Activated T-helper 9 cell treated with anti-CD3 and anti-CD28 coated beads, Interleukin-2, amount 50 U/mL, for 16 hours (primary cell): ENCODE measurements at places on chromosomes 7 and 10.
A peak's percentile ranks its signal among the peaks of the same experiment; 100 is the strongest.

DNA sequence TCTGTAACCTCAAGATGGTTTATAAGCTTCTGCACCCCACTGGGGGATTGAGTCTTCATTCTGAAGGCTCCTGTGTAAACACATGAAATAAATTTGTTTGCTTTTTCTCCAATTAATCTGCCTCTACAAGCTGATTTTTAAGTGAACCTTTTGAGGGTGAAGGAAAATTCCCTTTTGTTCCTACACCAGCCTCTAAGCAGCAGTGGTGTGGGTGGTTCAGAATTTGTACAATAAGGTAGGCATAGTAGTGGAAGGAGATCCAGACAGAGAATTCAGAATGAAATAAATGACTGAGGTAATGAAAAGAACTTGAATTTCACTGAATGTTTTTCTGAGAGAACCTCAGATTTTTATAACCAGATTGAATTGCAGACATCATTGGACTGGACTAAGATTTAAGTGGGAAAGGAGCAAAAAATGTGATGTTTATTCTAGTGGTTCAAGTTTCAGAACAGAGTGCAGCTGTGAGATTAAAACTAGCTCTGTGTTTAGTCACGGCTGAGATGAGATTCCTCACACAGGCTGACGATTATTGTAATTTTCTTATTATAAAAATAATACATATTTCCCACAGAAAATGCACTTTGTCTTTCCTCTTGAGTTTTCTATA is 1162.2 kb downstream of the TYW1 start:
- no peak for DNase-seq

DNA sequence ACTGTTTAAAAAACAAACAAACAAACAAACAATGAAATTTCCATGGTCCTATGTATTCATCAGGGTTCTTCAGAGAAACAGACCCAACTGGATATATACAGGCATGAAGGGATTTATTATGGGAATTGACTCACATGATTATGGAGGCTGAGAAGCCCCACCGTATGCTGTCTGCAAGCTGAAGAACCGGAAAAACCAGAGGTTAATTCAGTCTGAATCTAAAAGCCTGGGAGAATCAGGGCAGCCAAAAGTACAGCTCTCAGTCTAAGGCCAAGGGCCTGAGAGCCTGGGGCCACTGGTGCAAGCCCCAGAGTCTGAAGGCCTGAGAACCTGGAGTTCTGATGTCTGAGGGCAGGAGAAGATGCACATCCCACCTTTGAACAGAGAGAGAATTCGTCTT is 163.5 kb downstream of the MDFIC start:
- DNase-seq, result no peak

DNA sequence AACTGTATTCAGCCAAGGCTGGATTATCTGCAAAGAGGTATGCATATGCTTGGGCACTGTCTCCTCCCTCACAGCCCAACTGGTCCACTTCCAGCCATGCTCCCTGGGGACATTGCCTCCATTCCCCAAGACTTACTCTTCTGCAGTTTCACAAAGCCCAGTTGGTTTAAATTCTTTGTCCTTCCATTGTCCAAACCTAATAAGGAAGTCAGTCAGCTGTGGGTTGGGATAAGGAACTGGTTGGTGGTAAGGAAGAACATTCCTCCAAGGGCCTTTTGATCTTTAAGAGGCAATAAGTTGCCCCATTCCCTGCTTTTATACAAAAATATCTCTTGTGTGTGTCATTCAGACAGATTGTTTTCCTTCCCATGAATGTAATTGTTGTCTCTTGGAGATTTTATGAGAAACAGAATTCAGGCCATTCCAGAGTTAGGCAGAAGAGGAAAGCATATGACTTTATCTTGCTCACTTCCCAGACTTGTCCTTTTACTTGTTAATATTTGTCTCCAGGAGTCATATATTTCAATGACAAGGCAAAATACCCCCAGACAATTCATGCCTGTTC is 673.7 kb downstream of the SUGCT start:
- no peak for DNase-seq

DNA sequence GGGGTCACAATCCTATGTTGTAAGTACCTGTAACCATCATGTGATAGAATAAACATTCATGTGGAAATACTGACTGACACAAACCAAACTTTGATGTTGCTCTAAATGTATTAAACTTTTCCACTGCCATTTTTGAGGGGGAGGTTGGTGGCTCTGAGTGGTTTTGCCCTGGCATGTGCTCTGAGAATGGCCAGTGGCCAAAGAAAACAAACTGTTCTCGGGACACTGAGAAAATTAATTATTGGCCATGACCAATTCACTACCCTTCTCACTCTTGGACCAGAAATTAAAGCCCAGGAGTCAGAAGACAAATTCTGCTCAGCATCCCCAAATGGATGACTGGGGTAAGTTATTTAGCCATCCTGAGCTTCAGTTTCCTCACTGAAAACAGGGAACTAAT is 195.9 kb downstream of the XPNPEP1 start:
- DNase-seq, result no peak

GRCh38 chr7:43463401-43463980 is 119.4 kb upstream of the STK17A start:
- no peak for DNase-seq

- DNase-seq, result no peak
Observed at GRCh38 chr7:69412331-69413146, 185.7 kb upstream of the AUTS2 start.

- DNase-seq, result no peak
Observed at GRCh38 chr10:11142777-11143176, 125.1 kb downstream of the CELF2 start.

- DNase-seq, result peak; percentile 68
Observed at GRCh38 chr10:30027057-30028005, 32.1 kb downstream of the JCAD start.

DNA sequence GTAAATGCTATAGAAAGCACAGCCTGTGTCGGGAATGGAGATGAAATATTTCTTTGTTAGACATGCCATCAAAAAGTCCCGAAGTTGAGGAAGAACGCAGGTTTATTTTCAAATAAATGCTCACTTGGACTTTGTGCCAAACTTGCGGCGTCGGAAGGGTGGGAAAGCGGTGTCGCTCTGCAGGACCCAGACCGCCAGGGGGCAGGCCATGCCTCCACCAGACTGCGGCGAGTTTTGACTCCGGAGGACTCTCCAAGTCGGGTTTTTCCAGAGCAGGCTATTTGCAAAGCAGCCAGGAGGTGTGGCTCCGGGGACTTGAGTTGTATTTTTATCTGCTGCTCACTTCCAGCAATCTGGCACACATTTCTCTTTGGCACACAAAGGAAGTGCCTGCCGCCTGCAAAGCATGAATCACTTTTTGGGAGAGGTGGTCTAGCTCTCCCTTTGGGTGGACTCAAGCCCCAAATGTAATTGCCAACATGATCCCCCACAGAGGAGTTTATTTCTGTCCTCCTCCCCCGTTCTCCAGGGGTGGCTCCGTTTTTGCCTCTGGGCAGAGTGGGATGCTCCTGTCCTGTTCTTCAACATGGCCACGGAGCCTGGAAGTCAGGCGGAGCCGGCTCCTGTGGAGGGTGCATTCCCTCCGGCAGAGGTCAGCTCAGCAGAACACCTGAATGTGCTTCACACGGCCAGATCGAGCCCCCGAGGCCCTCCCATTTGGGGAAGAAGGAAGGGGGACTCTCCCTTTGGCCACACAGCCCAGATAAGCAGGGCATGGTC is 82.3 kb upstream of the GPR26 start:
- DNase-seq, result no peak

DNA sequence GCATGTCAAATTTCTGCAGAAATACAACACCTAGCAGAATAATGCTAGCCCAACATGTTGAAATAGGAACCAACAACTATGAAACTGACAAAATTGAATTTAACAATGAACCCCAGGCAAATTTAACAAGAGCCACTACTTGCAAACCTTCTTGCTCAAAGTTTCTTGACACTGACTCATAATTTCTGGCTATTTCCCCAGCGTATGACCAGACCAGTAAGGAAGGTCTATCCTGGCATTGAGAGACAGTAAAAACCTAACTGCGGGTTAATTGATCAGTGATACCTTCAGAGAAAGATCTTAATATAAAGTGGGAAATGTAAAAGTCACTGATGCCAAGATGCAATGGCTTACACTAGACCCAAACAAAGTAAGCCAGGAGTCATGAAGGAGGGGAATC is 510.1 kb downstream of the ARL4A start:
- DNase-seq, result no peak

DNA sequence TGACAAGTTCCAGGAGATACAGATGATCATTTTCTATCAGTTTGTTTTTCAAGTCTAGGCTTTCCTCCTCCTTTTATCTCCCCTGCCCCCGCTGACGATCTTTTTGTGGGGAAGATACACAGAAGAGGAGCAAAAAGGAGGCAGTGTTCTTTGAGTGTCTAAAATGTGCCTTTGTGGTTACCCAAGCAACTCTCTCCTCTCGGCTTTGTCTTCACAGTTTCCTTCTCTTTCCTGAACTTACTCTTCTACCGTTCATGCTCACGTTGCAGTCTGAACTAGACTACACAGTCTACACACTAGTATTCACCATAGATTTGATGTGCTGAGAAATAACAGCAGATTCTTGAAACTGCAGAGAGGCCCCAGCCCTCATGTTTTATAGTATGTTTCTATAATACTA is 23.6 kb downstream of the CEP41 start:
- no peak for DNase-seq

GRCh38 chr10:133388973-133389818 is 4.8 kb upstream of the MTG1 start:
- DNase-seq, result no peak

DNA sequence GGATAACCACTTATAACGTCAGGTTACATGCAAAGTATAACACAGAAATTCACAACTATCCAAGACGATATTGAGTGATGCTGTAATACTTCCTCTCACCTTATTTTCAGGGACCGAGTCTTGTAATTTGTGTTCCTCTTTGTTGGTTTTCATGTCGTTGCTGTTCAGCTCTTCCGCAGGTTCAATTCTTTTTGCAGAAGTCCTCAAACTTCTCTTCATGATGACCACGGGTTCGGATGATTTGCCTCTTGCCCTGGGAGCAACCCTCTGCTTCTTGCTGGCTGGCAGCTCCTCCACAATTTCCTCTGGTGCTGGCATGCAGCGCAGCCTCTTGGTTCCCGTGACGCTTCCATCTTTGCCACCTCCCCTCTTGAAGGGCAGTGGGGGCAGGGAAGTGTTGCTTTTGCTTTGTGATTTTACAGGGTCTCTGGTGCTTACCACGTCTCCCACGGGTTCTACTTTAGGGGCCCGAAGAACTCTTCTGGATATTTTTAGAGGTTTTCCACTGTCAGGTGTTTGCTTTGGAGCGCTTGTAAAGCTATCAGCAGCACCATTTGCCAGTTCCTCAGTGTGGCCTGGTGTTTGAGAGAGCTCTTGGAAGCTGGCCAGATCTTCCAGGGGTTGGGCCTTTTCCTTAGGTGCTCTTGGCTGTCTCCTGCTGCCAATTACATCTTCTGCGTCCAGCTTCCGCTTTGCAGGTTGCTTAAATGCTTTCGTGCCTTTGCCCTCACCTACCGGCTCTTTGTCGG is 23.6 kb downstream of the MKI67 start:
- DNase-seq, result no peak

GRCh38 chr7:124084024-124084423 is 51.2 kb upstream of the TMEM229A start:
- no peak for DNase-seq
